ENCODE measurements at places on chromosomes 4 and X.

GRCh38 chr4:153438916-153439756, 27.0 kb upstream of the TMEM131L start:
- peak; percentile 11 for DNase-seq

DNA sequence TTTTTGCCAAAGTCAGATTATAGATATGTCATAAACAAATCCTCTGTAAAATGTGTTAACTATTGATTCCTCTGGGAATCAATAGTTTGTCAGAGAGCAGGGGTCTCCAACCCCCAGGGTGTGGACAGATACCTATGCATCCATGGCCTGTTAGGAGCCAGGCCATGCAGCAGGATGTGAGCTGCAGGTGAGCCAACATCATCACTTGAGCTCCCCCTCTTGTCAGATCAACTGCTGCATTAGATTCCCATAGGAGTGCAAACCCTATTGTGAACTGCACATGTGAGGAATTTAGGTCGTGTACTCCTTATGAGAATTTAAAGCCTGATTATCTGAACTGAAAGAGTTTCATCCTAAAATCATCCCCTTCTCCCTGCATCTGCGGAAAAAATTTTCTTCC, 1365.4 kb downstream of the ARAP2 start:
- DNase-seq, result no peak

DNA sequence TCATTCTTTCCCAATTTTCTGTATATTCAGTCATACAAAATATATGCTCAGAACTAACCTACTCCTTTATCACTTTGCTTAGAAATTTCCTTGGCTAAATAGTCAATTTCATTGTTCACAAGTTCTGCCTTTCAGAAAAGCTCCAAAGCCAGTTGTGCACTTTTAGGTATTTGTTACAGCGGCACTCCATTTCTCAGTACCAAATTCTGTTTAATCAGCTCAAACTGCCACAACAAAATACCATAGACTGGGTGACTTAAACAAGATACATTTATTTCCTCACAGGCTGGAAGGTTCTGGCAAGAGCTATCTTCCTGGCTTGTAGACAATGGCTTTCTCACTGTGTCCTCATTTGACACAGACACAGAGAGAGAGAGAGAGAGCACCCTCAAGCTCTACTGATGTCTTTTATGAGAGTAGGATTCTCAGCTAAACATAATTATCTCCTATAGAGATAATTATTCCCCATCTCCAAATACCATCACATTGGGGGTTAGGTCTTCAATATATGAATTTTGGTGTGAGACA, 188.8 kb upstream of the FSTL5 start:
- no peak for DNase-seq

- DNase-seq, result no peak
Measured at GRCh38 chrX:7244405-7244804, 96.5 kb upstream of the PUDP start.

DNA sequence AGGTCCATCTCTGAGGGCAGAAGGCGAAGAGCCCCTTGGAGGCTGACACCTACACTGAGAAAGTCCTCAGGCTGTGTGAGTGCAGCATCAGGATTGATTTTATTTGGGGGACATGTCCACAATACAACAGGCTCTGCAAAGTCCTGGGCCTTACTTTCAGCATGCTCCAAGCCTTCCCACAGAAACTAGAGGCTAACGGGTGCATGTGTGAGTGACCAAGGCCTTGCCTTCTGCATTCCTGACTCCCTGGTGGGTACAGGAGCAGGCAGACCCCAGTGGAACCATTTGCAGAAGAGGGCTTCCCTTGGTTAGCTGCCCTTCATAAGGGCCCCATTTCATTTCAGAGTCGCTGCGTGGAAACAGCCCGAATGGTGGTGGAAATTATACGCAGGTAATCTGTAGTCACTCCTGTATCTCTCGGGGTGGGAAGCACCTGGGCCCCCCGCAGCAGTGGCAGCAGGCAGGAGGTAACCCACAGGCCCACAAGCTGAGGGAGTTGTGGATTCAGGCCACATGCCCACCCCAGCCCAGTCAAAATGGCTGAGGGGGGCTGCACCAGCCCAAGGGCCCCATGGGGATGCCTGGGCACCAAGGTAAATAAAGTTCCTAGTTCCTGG, 37.7 kb downstream of the NSG1 start:
- DNase-seq, result no peak

DNA sequence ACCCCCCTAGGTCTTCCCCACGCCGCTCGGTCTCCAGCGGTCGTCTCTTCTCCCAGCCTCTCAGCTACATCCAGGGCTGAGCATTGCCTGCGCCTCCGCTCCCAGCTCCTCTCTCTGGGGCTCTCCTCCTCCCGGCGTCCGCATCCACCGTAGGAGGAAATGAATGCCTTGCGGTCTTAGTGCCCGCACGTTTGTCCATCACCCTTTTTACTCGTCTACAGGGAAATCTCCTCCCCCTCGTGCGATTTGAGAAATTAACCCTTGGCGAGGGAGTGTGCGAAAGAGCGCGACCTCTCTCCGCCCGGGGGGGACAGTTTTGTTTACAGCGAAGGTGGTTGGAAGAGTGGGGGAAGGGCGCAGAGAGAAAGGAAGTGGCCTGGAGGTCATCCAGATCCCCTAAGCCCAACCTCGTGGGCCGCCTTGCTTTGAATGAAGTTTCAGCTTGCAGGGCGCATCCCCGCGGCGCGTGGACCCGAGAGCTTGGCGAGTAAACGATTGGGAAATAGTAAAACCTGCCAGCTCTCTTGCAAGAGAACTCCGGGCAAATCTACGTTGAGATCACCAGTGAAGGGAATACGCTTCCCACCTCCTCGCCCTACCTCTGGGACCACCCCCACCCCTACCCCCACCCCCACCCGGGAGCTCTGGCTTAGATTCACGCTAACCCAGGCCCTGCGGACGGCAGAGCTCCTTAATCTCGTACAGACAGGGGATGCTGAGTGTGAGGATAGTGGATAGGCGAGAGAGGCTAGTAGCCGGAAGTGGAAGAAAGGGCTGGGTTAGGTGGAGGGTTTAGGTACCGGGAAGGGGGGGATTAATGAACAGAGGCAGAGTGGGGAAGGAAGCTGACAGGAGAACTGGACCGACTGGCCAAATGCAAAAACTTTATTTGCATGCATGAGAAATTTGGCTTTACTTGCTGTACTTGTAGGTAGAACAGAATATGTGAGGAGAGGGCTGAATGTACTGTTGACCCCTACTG, at the start of gene ELOVL6:
TSS of gene ELOVL6 (minus strand) at position 181 of the 982 bp plus-strand sequence. CDS start 280 bp downstream, outside the sequence.
- peak; percentile 11 for DNase-seq

DNA sequence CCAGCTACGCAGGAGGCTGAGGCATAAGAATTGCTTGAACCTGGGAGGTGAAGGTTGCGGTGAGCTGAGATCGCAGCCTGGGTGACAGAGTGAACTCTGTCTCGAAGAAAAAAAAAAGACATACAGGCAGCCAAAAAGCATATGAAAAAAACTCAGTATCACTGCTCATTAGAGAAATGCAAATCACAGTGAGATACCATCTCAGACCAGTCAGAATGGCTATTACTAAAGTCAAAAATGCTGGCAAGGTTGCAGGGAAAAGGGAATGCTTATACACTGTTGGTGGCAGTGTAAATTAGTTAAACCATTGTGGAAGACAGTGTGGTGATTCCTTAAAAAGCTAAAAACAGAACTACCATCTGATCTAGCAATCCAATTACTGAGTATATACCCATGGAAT, 123.1 kb downstream of the CHIC2 start:
- no peak for DNase-seq

- no peak for DNase-seq
Measured at GRCh38 chrX:130285069-130285620, 16.4 kb upstream of the ZNF280C start.

DNA sequence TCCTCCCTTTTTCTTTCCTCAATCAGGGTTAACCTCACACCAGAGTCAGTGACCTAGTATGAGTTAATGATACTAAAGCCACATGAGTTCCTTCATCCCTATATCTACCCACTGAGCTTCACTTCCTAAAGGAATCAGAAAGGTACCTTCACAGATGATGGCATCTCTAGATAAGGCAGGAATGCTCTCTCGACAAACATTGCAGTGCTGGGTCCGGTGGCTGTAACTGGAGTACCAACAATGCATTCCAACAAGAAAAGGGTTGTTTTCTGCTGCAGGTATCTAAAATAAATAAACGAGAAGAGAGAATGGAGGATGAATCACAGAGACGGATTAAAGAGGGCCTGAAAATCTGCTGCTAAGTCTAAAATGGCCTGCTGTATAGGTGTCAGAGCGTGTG, 66.7 kb downstream of the DGKK start:
- no peak for DNase-seq

DNA sequence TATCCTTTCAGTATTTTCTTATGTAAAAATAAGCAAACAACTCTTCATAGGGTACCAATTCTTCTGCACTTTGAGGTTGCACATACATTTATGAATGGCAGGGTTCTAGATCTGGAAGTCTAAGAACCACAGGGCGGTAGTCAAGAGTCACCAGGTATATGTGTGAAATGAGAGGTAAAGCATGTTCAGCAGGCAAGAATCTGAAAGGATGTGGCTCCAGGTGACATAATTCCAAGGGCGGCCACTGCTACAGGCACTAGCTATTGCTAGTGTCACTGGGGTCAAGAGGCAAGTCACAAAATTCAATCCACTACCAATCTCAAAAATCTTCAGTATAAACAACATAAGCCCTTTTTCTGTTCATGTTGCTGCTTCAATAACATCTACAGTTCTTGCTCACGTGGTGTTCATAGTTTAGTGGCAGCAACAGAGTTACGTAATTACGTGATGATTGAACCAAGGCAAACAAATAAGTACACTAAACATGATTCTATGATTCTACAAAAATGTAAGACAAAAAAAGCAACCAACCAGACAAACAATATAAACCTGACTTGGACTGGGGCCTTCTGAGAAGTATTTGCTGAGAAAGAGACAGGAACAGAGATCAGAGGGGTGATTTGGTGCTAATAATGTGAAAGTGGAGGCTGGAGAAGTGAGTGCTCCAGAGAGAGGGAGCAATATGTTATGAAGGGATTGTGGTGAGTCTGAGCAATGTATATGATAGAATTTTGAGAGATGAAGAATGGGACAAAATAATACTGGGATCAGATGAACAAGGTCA, 101.7 kb downstream of the NAA11 start:
- no peak for DNase-seq

Measured in stimulated activated CD4-positive, alpha-beta T cell treated with anti-CD3 and anti-CD28 coated beads, TNF-alpha, amount 100 ng/mL, for 4 hours (primary cell).